ENCODE measurements at places on chromosomes 2 and 18.
A peak's percentile ranks its signal among the peaks of the same experiment; 100 is the strongest.

- DNase-seq: no peak
Measured at GRCh38 chr2:181312515-181312927, 144.7 kb upstream of the ITGA4 start.

GRCh38 chr2:41930807-41931566 lies 116.8 kb upstream of the PKDCC start:
- DNase-seq: peak; percentile 65

GRCh38 chr2:231633241-231633976 lies 40.7 kb downstream of the TEX44 start:
- DNase-seq: no peak

- DNase-seq: no peak
Measured at GRCh38 chr18:72342933-72343332, 201.2 kb downstream of the CBLN2 start.

DNA sequence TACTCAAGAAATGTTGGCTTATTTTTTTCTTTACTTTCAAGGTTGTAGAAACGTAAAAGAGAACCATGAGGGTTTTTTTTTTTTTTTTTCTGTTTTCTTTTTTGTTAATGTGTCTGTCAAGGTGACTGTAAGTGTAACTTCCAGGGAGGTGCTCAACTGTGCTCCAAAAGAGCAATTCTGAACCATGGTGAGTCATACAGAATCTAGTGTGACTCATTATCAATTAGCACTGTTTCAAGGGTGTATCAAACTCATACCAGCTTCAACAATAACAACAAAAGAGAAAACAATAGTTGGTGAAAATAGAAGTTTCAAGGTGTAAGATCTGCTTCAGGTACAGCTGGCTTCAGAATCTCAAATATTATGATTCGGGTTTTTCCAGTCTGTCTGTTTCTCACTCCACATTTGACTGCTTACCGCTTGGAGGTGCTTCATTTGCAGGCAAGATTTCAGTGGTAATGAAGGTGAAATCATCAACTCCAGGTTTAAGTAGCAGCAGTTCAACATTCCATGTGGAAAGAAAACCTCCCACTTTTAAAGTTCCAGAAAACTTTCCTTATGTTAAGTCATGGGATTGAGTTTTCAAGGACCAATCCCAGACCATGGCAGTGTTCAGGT lies 850.6 kb downstream of the CNTNAP5 start:
- peak; percentile 14 for DNase-seq

DNA sequence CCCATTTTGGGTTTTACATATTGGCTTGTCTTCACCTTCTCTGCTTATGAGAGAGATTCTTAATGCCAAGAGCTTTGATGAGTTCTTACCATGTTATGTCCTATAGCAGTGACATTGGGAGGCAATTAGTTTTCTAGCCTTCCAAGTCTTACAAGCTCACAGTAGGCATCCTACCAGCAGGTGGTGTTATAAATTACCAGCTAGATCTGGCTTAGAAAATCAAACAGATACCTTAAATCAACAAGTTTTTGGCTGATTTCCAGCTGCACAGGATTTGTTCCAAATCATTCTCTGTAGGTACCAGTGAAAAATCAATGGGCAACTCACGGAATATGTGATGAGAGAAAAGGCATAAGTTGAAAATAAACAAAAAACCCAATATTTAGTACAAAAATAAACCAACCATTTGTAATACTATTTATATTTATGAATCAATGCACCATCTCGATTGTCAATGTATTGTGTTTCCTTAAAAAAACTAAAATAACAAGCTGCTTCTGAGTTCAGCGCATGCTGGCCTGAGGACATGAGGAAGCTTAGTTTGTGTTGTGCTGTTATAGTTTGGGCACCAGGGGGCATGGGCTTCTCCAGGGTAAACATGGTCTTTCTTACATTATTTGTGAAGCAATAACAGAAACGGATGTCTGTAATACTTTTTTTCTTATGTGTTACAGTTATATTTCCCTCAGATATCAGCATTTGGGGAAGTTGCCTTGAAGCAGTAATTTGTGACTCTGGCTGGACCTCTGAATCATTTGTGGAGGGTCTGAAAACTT lies 34.1 kb upstream of the NXPH2 start:
- DNase-seq: no peak

DNA sequence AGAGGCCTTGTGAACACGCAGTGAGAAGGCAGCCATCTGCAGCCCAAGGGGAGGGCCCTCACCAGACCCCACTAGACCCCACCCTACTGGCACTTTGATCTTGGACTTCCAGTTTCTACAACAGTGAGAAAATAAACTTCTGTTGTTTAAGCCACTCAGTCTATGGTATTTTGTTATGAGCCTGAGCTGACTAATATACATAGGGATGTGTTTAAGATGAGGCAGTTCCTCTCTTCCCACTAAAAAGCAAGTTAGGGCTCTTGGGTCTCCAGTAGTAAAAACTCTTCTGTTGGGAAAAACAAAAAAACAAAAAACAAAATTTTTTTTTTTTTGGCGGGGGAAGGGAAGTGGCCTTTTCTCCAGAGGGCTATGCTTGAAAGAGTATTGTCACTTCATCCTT lies 233.2 kb upstream of the SMAD7 start:
- DNase-seq: peak; percentile 57

DNA sequence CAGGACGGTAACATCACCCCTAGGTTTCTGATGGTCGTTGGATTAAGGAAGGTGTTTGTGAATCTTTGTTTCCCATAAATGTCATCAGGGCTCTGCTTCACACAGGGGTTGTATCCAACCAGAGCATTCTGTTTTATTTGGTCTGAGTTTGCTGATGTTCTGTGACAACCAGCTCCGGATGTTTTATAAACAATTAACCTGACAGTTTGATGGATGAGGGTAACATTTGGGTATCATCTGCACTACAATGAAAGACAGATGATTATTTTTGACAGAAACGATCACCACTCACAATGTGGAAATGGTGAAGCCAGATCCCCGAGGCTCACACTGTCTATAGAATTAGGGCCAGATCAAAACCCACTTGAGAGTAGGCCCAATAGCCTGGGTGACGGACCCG lies 107.1 kb downstream of the CDC42EP3 start:
- DNase-seq: no peak

- no peak for DNase-seq
Measured at GRCh38 chr2:234754126-234754525, 197.7 kb upstream of the SH3BP4 start.

GRCh38 chr2:113298176-113298575 lies 19.5 kb upstream of the PAX8 start:
- DNase-seq: no peak
